ENCODE measurements at places on chromosomes 6 and 20.

DNA sequence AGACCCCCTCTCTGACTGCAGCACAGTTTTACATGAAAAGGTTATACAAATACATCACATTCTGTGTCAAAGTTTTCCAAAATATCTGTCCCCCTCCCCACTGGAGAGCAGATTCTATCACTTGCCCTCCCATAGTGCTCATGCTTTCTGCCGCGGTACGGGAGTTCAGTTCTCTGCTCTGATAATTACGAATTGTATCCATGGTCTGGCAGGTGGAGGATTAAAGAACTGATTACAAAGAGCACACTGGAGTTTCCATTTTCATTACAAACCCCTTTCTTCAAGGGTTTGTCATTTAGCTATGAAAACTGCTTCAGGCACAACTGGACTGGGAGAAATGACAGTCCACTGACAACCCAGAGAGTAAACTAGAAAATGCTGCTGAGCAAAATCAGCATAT, 166.0 kb downstream of the PDSS2 start:
- H3K4me1 ChIP-seq = no peaks in the 10 kb centered on the region
- no peak for DNase-seq
- no peak overlapping the region for H3K27ac ChIP-seq
- no peaks in the 10 kb centered on the region for H3K36me3 ChIP-seq
- no peak overlapping the region for H3K4me3 ChIP-seq

- no peaks in the 10 kb centered on the region for H3K27me3 ChIP-seq
- H3K4me1 ChIP-seq = no peaks in the 10 kb centered on the region
- no peak overlapping the region for H3K27ac ChIP-seq
- no peak overlapping the region for H3K4me3 ChIP-seq
- H3K36me3 ChIP-seq = no peaks in the 10 kb centered on the region
- no peak for DNase-seq
Measured at GRCh38 chr20:61114493-61115175, 137.4 kb upstream of the CDH4 start.

GRCh38 chr6:158290659-158291058, 21.6 kb upstream of the TULP4 start:
- peaks cover 3% of the 10 kb centered on the region for H3K36me3 ChIP-seq
- no peak overlapping the region for H3K4me3 ChIP-seq
- no peak for DNase-seq
- H3K27ac ChIP-seq = no peak overlapping the region
- H3K4me1 ChIP-seq = peaks cover 7% of the 10 kb centered on the region
- H3K27me3 ChIP-seq = no peaks in the 10 kb centered on the region

GRCh38 chr6:16766043-16766536, 4.8 kb upstream of the ATXN1 start:
- H3K27me3 ChIP-seq = no peaks in the 10 kb centered on the region
- no peak for DNase-seq

DNA sequence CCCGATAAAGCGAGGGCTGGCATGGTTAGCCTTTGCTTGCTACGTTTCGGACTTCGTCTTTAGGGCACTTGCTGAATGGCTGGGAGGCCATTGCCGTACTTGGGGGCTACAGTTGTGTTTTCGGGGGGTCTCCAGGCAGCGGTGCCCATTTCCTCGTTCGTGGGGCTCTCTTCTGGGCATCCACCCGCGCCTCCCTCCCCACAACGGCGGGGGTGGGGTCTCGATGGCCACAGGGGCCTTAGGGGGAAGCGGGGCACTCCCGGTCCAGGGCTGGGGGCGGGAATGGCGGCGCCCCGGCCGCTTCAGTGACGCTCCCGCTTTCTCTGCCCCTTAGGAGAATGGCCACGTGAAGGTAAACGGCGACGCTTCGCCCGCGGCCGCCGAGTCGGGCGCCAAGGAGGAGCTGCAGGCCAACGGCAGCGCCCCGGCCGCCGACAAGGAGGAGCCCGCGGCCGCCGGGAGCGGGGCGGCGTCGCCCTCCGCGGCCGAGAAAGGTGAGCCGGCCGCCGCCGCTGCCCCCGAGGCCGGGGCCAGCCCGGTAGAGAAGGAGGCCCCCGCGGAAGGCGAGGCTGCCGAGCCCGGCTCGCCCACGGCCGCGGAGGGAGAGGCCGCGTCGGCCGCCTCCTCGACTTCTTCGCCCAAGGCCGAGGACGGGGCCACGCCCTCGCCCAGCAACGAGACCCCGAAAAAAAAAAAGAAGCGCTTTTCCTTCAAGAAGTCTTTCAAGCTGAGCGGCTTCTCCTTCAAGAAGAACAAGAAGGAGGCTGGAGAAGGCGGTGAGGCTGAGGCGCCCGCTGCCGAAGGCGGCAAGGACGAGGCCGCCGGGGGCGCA, 2.4 kb downstream of the MARCKS start:
- H3K36me3 ChIP-seq = no peaks in the 10 kb centered on the region
- no peaks in the 10 kb centered on the region for H3K27me3 ChIP-seq
- peak overlapping the region; percentile 58 for H3K4me3 ChIP-seq
- peak overlapping the region; percentile 89 for H3K27ac ChIP-seq

DNA sequence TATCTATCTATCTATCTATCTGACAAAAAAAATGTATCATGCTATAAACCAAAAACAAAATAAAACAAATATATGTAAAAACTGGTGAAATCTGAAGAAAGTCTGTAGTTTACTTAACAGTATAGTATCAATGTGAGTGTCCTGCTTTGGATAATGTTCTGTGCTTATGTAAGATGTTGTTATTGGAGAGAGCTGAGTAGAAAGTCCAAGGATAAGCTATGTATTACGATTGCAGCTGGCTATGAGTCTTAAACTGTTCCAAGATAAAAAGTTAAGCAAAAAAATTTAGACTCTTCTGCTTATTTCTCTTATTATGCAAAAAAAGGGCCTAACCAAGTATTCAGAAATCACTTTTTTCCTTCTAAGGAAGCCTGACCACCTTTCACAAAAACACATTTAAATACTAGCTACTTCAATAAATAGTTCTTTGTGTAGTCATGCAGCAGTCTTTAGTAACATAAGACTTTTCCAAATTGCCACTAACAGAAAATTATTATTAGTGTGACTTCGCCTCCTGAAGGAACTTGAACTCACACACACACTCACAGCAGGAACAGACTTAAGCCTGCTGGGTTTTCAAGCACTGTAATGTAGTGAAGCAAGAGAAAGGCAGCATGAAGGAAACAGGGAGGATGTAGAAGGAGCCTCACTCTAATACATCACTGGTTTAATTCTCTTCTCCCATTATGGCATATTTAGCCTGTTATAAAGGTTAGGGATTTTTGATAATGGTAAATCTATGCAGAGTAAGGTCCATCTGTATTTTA, 265.8 kb upstream of the GJE1 start:
- H3K4me3 ChIP-seq = no peak overlapping the region
- no peaks in the 10 kb centered on the region for H3K4me1 ChIP-seq
- no peak overlapping the region for H3K27ac ChIP-seq
- no peaks in the 10 kb centered on the region for H3K36me3 ChIP-seq

- H3K4me1 ChIP-seq = no peaks in the 10 kb centered on the region
- no peak overlapping the region for H3K4me3 ChIP-seq
- no peak overlapping the region for H3K27ac ChIP-seq
- no peak for DNase-seq
Measured at GRCh38 chr20:63029358-63030121, 22.8 kb upstream of the BHLHE23 start.
